ENCODE measurements at places on chromosomes 1 and 21. TPM values are rescaled to one million over a fixed set of nuclear protein-coding genes. Genes with fewer than 3 reads are reported as not detected.

GRCh38 chr1:234839663-234840062 is 229.7 kb upstream of the IRF2BP2 start:
- no peak for DNase-seq

DNA sequence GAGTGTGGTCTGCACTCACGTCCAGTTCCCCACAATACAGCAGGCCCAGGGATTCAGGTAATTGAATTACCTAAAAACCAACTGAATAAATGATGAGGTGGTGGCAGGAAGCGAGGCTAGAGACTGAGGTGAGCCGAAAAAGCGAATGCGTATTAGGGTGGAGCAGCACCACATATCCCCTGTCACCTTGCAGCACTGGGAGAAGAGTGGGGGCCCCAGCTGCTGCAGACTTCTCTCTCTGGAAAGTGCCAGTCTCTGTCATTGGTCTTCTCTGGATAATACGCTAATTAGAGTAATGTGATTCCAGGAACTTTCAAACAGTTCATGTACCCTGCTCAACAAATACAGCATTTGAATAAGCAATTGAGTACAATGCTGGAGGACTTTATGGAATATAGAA is 199.0 kb downstream of the RPS6KC1 start:
- DNase-seq = no peak

GRCh38 chr1:207644166-207644851 is 624 bp upstream of the CR1L start:
- no peak for DNase-seq

DNA sequence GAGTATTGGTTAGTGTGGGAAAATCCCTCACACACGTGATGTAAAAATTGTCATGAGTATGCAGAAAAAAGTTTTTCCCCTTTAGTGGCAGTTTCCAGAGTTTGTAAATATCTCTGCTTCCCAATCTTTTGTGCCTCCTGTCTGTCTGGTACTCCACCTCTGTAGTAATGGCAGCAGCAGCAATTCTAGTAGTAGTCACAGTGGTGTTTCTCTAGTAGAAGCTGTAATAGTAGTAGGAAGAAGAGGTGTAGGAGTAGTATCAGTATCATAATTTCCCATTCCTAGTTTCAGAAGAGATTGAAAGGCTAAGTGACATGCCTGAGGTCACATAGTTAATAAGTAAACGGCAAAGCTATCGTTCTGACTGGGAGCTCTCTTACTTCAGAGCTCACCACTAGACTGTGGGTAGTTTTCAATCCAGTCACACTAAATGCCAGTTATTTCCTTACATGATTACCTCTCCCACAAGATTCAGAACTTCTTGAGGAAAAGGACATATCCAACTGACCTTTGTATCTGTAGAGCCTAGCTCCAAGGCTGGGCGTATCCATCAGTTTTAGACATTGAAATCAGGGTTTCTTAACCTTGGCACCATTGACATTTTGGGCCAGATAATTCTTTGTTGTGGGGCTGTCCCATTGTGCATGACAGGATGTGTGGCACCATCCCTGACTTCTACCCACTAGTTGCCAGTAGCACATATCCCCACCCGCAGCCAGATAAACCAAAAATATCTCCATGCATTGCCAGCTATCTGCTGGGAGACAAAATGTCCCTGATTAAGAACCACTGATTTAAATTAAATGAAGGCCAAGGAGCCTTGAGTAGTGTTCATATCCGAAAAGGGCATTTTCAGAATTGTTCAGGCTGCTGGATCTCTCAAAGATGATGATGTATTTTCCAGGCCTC is 135.9 kb downstream of the FGGY start:
- no peak for DNase-seq

ESRRG gene
- 0.17 TPM for total RNA-seq

NGF gene
- 1.0 TPM for total RNA-seq

- DNase-seq = no peak
Measured at GRCh38 chr21:42374864-42375499, 8.6 kb upstream of the TFF1 start.

DNA sequence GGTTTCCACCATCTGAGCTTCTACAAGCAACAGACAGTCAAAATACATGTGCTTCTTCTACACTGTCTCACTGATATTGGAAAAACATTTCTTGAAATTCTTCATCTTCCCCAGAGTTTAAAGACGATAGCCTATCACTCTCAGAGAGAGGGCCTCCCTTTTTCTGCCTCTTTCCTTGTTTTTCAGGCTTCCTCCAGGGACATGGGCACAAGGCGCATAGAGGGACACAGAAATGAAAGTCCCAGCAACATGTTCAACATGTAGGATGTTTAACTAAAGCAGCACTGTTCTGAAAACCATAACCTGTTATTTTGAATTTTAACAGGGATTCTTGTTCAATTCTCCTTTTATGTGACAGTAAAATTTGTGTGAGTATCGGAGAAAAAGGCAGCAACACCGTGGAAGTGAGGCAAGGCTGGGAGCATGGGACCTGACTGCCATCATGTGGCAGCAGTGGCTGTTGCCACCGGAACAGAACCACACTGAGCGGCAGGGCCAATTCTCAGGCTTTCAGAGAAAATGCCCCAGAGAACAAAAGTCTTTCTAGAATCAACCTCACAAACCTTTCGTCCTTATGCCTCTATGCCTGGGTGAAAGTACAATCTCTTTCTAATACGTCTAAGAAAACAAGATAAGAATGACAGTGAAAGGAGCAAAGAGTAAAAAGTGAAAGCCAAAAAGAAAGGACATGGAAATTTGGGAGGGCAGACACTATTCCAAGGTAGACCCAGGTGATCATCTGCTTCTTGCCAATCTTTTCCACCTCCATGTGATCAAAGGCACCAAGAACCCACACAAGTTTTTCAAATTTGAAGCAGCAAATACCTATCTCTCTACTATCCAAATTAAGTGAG is 54.5 kb downstream of the PCNX2 start:
- DNase-seq = peak; percentile 41
